Stimulated activated CD4-positive, alpha-beta T cell treated with anti-CD3 and anti-CD28 coated beads, Interleukin-4, amount 100 ng/mL, for 24 hours (primary cell): ENCODE measurements at places on chromosomes 1 and 21.

GRCh38 chr1:208851366-208851765, 607.2 kb upstream of the PLXNA2 start:
- no peak for DNase-seq

DNA sequence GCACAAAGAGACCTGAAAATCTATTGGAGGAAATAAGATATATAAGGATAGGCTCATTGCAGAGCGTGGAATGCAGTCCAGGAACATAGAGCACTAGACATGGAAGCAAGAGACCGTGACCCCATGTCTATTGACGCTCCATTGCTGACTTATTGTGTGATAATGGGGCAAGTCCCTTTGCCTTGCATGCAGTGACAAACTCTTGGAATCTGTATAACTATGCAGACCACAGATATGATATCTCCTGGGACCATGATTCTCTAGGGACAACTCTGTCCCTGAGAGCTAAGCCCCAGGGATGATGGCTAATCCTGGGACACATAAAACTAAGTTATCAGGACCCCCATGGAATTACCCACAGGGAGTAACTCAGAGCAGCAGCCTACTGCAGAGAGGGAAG, 73.1 kb upstream of the PRDX6 start:
- no peak for DNase-seq

DNA sequence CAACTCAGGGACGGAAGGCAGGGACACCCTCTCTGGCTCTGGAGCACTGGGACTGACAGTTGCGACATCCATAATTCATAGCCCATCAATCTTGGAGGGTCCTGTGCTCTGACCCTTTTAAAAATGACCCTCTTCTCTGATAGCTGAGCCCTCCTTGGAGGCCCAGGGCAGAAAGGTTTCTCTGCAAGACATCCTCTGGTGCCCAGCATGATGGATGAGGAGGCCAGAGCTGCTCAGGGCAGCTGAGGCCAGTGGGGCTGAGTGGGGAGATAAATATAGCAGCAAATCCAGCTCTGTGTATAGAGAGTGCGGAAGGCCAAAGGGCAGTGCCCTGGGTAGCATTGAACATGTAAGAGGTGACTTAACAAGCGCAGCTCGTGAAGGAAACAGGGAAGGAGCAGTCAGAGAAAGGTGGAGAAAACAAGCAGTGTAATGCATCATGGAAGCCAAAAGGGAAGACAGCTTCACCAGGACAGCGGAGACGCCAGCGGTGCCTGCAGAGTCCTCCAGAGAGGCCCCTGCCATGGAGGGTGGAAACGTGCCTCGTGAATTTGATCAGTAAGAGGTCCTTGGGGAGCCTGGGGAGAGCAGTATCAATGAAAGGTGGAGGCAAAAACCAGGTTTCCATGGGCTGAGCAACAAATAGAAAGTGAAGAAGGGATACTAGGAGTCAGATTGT, 50.4 kb upstream of the FMOD start:
- no peak for DNase-seq

- no peak for DNase-seq
These were observed 106.3 kb upstream of the GUCA2B start for GRCh38 chr1:42046761-42047507.

DNA sequence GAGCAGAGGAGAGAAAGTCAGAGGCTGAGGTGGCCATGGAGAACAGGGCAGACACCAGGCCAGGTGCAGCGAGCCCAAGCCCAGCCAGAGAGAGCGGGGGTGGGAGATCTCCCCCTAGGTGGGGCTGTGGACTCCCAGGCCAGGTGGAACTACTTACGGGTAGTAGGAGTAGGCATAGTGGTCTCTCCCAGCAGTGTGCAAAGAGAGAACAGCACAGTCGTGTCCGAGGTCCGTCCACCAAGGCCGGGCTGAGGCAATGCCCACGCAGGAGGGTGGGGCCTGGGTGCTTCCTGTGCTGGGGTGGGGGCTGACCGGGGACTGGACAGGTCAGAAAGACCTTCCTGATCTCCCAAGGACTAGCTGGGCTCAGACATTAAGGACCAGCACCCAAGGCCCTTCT, 263.7 kb downstream of the PTPRU start:
- no peak for DNase-seq

DNA sequence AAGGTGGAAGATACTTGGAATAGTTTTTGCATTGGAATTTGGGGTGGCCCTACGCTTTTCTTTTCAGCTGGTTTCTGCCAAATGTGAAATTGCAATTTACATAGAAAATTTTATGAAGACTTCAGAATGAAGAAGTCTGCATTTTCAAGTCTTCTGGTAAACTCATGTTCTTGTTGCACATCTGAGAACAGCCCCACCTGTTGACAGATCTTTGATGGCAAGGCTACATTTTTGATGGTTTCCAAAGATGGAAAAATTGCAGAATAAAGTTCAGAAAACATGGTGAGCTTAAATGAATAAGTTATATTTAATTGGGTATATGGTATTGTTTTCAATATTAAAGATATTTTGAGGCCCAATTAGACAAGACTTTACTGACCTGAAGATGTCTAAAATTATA, 25.4 kb downstream of the OLFM3 start:
- DNase-seq = no peak

- no peak for DNase-seq
These were observed 17.3 kb downstream of the MAP10 start for GRCh38 chr1:232822530-232822929.

- peak; percentile 48 for DNase-seq
These were observed 569 bp downstream of the ATF3 start for GRCh38 chr1:212608959-212609700.

GRCh38 chr1:42674682-42675081, 7.5 kb upstream of the YBX1 start:
- DNase-seq = no peak

GRCh38 chr1:25187077-25187476, 45.2 kb downstream of the SYF2 start:
- DNase-seq = no peak

GRCh38 chr1:179938752-179939151, 15.9 kb upstream of the CEP350 start:
- DNase-seq = no peak

GRCh38 chr1:201904579-201904978, 15.9 kb downstream of the SHISA4 start:
- no peak for DNase-seq

GRCh38 chr1:44015206-44015605, 16.1 kb downstream of the SLC6A9 start:
- DNase-seq = no peak

DNA sequence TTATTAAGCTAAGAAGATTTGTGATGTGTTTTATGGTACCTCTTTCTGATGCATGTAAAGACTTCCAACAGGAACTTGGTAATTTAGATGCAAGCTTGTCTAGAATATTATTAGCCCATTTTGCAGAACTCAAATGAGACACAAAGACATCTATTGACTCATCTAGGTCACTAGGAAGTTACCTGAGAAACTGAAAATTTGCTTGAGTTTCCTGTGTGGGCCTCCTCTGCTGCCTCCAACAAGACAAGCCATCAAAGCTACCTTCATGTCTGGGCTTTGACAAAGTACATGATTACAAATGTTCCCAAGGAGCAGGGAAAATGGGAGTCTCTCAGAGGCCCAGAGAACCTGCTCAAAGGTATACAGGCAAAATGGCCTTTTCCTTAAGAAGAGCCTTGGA, 5.6 kb downstream of the RUNX1 start:
- no peak for DNase-seq
